ENCODE measurements at places on chromosomes 7 and 10.

DNA sequence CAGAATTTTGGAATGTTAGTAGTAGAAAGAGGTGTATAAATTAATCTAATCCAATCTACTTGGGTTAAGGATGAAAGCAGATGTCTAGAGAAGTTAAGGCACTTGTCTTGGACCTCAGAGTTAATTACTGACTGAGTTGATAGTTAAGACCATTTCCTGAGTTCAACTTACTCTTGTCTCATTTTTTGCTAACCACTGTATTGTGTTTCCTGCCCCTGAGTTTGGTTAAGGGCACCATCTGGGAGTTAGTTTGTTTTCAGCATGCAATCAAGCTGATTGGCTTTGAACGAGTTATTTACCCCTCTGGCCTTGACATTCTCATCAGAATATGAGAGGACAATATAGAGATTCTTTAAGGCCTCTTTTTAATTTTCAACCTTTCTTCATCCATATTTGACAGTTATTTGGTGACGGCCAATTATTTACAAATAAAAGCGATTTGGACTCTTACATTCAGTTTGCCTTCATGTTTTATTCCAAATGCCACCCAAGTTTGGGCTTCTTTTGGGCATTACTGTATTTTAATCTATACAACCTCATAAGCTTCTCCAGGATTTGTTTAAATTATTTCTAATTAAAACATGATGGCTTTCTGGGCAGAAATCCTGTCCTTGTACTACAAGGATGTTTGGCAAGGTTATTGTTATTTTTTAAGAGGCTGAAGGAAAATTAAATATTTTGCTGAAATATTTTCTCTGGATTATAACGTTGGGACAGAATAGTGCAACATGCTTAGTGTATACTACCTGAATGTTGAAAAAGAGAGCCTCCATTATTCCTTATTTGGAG, 225.0 kb downstream of the CACNB2 start:
- DNase-seq = no peak

DNA sequence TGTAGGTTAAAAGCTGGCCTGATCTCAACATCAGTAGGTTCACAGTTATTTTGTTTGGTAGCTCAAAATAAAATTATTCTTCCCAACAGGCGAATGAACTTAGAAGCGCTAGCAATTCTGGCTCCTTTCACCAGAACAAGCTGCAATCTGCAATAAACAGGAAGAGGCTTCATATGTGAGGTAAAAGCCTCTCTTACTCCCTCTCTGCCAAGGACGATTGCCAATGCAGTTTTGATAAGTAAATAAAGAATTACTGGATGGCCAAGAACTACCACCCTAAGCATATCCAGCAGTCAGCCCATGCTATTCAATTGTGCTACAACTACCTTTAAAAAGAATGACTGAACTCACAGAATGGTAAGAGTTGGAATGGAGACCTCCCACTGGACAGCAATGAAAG, 150.0 kb upstream of the LAMB4 start:
- DNase-seq = no peak

DNA sequence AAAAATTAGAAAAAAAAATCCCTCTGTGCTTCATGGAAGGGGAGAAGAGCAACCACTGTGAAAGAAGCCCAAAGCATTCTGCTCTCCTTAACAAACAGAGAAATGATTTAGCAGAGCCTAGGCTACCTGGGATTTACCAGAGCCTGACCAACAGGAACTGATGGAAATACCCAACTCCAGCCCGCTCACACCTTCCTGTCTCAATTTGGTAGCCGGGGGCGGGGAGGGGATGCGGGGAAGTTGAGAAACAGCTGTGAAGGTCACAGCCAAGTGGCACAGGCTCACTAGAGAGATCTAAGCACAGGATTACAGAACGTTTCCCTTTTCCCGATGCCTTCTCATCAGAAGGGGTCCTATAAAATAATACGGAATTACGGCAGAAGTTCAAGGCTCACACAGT, 17.6 kb downstream of the RSU1 start:
- DNase-seq = no peak

DNA sequence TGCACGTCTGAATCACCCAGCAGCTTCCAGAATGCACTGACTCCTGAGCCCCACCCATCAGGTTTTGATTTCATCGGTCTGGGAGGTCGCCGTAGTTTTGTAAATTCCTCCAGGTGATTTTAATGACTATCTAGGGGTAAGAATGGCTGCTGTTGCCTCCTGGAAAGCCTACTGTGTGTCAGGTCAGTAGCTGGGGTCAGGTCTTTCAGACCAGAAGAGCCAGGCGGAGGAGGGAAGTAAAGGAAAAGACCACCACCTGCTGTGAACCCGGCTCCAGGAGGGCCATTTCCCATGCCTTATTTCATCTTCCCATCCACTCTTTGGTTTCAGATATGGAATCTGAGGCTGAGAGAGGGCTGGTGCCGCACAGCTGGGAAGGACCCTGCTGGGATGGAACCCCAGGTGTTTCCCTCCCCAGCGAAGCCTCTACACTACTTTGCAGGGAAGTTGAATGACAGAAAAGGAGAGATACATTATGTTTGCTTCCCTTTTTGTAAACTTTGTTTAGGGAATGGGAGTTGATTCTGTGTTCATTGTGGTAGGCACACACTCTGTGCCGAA, 19.8 kb downstream of the ADAMTS14 start:
- no peak for DNase-seq

- no peak for DNase-seq
Observed at GRCh38 chr10:124417895-124418725, 613 bp downstream of the OAT start.

GRCh38 chr7:140284062-140284461, 107.3 kb upstream of the KDM7A start:
- no peak for DNase-seq

DNA sequence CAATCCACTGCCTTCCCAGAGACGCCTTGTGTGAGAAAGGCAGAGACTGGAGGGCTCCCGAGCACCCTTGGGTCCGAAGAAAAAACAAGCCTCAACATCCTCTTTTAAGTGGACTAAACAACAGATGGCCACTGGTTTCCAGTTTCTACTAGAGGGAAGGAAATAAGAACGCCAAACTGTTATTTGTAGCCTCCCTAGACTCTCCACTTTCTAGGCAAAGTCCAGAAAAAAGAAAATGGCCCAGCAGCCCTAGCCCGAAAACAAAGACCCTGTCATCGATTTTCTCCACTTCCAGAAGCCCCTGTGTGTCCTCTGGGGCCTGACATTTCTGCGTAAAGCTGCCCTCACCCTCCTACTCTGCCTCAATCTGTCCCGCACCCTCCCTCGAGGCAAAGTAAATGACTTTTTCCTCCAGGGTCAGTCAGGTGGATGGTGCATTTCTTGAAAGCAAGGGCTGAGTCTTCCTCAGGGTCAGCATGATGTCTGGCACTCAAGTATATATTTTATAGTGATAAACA, 6.0 kb downstream of the RGS10 start:
- no peak for DNase-seq

DNA sequence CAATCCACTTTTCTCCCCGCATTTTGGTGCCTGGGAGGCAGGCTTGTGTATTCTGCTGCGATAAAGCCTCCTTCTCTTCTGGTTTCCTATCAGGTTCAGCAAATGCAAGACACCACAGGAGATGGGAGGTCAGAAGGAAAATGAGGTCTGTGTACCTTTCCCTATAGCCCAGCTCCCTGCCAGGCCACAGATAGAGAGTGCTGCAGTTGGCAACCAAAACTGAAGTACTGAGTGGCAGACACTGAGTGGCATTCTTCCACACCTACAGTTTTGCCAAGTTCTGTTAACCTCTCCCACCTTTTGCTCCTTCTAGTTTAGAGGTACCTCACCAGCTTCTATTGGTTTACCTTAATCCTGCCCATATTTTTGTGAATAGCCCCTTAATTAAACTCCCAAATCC, 948.4 kb downstream of the SORCS1 start:
- no peak for DNase-seq

GRCh38 chr7:3991731-3992231, 690.3 kb upstream of the FOXK1 start:
- DNase-seq = no peak

GRCh38 chr10:106502641-106503040, 661.9 kb downstream of the SORCS1 start:
- DNase-seq = no peak

- no peak for DNase-seq
Observed at GRCh38 chr10:86046845-86047460, 319.6 kb downstream of the GRID1 start.

DNA sequence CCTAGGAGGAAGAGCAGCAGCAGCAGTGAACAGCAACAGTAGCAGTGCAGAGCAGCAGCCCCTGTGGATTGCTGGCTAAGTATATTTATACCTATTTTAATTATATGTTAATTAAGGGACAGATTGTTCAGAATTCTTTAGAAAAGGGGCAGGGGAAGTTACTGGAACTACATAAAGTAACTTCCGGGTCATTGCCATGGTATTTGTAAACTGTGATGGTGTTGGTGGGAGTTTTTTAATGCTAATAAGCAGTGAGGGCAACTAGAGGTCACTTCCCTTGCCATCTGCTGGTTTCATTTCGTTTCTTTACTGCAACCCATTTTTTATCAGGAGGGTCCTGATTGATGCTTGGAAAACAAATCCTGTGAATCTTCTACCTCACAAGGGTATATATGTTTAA, 229.8 kb upstream of the PODXL start:
- no peak for DNase-seq

All from non-pigmented ciliary epithelial cell (primary cell).